ENCODE measurements at places on chromosomes 16 and 17.

DNA sequence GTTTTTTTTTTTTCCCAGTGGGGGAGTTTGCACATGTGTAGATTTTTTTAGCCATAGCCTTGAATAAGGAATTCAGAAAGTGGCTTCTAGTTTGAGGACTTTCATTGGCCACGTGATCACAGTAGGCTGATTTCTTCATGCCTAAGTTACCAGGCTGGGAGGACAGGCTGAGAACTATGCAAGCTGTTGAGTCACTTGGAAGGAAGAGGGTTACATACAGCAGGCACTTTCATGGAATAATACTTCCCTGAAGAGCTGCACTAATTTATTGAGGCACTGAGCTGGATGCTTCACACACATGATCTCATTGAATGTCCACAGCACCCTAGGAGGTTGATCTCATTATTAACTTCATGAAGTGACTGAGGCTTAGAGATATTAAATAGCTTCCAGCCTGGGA, 22.8 kb downstream of the PRKCB start:
- DNase-seq, result no peak

DNA sequence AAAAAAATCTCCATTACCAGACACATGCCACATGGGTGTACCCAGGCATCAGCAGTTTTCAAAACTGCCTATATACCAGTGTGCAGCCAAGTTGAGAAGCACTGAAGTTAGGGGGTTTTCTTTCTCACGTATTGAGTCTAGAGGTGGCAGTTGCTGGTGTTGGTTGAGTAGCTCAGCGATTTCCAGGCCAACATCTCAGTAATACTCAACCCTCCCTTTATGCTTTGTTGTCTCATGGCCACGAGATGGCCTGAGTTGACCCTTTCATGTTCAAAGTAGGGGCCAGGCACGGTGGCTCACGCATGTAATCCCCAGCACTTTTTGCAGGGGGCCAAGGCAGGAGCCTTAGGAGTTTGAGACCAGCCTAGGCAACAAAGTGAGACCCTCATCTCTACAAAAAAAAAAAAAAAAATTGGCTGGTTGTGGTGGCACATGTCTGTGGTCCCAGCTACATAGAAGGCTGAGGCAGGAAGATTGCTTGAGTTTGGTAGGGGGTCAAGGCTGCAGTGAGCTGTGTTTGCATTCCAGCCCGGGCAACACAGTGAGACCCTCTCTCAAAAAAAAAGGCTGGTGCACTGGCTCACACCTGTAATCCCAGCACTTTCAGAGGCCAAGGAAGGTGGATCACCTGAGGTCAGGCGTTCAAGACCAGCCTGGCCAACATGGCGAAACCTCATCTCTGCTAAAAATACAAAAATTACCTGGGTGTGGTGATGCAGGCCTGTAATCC, 10.8 kb downstream of the LRRC3C start:
- no peak for DNase-seq

- DNase-seq, result no peak
These were observed 58.8 kb upstream of the MSI2 start for GRCh38 chr17:57197466-57198071.

DNA sequence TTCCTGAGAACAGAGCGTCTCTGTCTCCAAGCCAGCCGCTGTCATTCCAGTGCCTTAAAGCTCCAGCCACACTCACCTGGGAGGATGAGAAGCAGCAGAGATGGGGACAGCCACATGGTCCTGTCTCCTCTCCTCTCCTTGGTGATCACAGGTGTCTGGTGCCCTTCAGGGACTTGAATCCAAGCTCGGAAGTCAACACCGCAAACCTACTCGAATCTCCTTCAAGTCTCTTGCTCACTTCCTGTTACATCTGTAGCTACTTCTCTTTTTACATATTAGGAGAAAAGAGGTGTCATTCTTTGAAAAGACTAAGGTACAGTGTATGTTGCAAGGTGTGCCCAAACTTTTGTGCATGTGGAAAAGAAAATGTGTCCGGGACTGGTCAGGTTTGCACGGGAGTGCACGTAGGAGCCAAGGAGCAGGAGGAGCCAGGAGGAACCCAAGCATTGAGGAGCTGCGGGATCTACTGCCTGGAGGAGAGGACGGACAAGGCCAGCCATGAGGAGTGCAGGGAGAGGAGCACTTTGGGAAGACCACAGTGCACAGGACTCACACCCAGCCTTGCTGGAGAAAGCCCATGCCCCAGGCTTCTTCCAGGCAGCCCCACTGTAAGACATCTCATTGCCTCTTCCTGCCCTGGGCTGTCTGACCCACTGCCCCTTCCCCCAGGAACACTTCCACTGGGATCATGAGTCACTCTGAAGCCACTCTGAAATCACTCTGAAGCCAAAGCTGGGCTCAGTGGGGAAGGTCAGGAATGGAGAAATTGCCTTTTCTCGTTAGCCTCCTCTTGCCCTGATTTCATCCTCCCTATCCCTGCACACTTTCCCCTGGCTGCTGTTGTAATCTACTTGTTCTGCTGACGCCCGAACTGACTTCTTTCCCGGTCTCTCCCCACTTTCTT, at the start of gene CD300LD:
Gene CD300LD, minus strand, starts transcription at position 197 of the 904 bp plus-strand sequence. Its CDS starts 81 bp downstream, at position 116.
- DNase-seq, result no peak

DNA sequence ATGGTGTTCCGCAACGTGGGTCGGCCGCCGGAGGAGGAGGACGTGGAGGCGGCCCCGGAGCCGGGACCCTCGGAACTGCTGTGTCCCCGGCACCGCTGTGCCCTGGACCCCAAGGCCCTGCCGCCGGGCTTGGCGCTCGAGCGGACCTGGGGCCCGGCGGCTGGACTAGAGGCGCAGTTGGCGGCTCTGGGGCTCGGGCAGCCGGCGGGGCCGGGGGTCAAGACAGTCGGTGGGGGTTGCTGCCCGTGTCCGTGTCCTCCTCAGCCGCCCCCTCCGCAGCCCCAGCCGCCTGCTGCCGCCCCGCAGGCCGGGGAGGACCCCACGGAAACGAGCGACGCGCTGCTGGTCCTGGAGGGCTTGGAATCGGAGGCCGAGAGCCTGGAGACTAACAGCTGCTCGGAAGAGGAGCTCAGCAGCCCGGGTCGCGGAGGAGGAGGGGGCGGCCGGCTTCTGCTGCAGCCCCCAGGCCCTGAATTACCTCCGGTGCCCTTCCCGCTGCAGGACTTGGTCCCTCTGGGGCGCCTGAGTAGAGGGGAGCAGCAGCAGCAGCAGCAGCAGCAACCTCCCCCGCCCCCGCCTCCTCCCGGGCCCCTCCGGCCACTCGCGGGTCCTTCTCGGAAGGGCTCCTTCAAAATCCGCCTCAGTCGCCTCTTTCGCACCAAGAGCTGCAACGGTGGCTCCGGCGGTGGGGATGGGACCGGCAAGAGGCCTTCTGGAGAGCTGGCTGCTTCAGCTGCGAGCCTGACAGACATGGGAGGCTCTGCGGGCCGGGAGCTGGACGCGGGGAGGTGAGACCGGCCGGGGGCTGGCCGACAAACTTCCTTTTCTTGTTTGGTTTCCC, 821 bp downstream of the SOCS7 start:
- peak; percentile 9 for DNase-seq

- DNase-seq, result no peak
These were observed 645 bp upstream of the GFOD2 start for GRCh38 chr16:67719778-67720144.

DNA sequence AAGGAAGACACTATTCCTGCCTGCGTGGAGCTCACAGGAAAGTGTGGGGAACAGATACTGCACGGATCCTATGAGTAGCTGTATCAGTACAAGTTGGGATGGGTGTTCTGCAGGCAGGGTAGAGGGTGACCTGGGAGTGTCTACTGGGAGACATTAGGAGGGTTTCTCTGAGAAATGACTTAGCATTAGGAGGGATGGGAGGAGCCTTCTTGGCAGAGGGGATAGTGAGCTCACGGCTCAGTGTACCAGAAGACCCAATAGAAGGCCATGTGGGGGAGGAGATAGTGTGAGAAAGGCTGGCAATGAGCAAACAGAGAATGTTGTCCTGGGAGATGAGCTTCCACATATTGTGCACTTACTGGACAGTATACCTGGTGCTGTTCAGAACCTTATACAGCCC, 109.1 kb downstream of the MSI2 start:
- peak; percentile 31 for DNase-seq

DNA sequence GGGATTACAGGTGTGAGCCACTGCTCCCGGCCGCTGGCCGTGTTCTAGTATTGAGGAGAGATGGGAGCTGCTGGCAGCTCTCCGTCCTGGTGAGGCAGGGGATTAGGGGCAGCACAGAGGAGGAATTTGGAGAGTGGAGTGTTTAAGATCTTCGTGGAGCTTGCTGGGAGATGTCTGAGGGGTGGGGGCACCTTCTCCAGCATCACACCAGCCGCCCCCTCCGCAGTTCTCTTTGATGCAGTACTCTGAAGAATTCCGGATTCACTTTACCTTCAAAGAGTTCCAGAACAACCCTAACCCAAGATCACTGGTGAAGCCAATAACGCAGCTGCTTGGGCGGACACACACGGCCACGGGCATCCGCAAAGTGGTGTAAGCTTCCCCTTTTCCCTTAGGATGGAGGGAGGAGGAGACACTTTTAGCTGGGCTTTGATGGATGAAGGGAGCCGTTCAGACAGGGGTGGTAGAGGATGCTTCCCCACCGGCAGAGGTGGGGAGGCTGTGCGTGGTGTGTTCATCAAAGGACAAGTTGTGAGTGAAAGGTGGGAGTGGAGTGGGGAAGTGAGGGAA, 11.9 kb downstream of the ITGAM start:
- DNase-seq, result no peak

DNA sequence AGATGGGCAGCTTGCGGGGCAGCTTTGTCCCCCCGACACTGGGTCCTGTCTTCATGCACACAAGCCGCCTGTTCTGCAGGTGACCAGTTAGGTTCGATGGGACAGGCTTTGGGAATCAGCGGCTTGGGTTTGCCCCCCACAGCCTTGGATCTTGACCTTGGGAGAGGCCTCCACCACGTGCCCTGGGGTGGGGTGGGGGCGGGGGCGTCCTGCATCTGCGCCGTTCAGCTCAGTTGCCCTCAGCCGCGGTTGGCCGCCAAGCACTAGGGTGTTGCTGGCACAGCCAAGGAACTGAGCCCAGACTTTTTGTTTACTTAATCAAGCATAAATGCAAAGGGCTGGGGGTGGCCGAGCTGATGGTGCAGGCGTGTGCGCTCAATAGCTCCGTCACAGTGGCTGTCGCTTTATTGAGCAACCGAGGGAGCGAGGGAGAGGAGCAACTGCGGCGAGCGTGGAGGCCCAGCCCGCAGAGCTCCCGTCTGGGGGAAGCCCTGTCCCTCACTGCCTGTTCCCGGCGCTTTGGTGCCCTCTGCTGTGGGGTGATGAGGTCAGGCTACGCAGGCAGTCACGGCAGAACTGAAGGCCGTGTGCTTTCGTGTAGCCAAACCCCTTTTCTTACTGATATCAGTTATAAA, 33.9 kb downstream of the JPH3 start:
- DNase-seq, result peak; percentile 31

GRCh38 chr17:10699856-10700255, 2.5 kb downstream of the ADPRM start:
- peak; percentile 42 for DNase-seq

GRCh38 chr17:72118335-72119076, 2.3 kb upstream of the SOX9 start:
- no peak for DNase-seq

GRCh38 chr16:88901718-88902337, 35.4 kb upstream of the PABPN1L start:
- DNase-seq, result no peak

- no peak for DNase-seq
These were observed 9.9 kb upstream of the KDM8 start for GRCh38 chr16:27193300-27193990.

GRCh38 chr16:49782405-49782804, 73.5 kb downstream of the ZNF423 start:
- DNase-seq, result no peak

GRCh38 chr17:75885431-75885830, 7.0 kb upstream of the TRIM47 start:
- no peak for DNase-seq

DNA sequence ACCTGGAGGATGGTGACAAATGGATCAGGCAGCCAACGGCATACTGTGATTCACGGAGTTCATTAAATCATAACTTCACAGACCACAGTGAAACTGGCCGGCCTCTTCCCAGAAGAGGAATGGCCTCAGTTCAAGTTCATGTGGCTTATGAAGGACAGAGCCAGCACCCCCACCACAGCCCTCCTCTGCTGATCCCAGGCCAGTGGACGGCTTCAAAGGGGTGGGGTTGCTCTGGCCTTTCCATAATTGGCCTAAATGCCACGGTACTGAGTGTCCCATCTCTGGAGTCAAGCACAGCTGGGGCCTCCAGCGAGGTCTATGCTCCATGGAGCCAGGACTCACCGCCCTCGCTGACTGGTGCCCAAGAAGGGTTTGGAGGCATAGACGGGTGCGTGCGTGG, 21.4 kb downstream of the GALNS start:
- no peak for DNase-seq

DNA sequence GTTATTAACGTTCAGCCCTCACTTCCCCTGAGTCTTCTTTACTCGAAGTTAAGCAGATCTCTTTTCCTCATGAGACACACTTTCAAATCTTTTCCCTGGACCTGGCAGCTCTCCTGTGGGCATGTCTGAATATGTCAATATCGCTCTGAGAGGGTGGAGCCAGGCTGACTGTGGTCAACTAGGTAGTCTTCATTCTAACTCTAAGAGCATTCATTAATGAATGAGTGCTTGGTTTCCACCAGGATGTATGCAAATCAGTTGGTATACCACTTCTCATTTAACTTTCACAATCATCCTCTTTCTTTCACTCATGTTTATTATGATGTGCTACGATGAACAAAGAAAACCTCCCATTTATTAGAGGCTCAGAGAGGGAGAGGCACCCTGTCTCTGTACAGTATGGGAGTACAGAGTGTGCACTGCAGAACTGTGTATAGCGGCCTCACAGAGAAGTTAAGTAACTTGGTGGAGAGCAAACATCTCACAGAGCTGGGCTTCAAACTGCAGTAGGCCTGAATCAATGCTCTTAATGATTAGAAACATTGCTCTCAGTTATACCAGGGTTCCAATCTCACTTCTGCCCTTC, 39.9 kb downstream of the OTOA start:
- no peak for DNase-seq

DNA sequence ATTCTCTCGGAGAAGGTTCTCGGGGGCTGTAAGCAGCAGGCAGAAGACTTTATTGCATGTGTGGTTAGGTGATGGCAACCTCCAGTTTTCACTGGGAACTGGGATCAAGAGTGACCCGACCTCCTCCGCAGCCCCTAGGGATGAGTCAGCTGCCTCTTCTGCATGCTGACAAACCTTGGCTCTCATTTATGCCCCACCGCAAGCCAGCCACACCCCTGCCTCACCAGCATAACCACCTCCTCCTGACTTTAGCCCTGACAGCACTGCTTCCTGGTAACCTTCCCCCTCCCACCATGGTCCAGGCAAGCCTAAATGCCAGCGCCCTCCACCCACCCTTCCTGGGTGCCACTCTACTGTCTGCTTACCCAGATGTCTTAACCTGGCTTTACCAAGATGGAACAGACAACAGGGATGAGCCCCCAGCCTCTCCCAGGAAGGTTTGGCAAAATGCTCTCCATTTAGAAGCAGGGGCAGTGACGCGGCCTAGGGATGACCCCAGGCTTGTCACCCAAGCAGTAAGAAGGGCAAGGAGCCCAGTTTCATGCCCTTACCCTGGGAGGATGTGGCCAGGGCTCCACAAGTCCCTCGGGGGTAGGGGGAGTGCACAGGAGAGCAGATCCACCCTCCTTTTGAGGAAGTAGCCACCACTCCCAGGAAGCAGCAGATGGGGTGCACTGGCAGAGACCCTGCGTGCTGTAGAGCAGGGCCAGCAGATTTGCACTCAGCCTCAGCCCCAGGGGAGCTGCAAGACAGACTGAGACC, 73.5 kb downstream of the GOSR1 start:
- no peak for DNase-seq

GRCh38 chr17:82083533-82084359, 14.3 kb downstream of the FASN start:
- DNase-seq, result no peak
